ENCODE measurements at places on chromosomes 11 and 22. TPM values are rescaled to one million over a fixed set of nuclear protein-coding genes. Genes with fewer than 3 reads are reported as not detected.

- peak; percentile 96 for DNase-seq
Observed at GRCh38 chr11:86696004-86696403, 23.6 kb upstream of the ME3 start.

The CARD18 gene
- total RNA-seq = not detected

DNA sequence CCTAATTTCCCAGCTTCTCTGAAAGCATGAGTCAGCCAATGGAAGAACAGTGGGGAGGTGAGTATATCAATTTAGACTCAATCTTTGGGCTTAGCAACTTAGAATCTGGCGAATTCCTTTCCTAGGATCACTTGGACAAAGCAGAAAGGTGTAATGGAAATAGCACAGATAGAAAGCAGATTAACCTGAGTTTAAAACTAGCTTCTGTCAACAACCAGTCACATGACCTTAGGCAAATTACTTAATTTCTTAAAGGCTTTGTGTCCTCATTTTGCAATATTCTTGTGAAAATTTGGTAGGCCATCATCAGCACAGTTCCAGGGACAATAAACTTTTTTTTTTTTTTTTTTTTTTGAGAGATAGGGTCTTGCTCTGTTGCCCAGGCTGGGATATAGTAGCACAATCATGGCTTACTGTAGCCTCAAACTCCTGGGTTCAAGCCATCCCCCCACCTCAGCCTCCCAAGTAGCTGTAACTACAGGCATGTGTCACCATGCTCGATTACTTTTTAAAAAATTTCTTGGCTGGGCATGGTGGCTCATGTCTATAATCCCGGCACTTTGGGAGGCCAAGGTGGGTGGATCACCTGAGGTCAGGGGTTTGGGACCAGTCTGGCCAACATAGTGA lies 40.8 kb upstream of the PCF11 start:
- no peak for DNase-seq

The MFRP gene
- total RNA-seq = not detected

- DNase-seq = peak; percentile 53
Observed at GRCh38 chr11:119493712-119494111, 70.7 kb upstream of the THY1 start.

GRCh38 chr11:36333897-36334296 lies 37.8 kb downstream of the PRR5L start:
- DNase-seq = peak; percentile 39

The PKDREJ gene
- total RNA-seq = not detected

The GAL3ST3 gene
- not detected for total RNA-seq

DNA sequence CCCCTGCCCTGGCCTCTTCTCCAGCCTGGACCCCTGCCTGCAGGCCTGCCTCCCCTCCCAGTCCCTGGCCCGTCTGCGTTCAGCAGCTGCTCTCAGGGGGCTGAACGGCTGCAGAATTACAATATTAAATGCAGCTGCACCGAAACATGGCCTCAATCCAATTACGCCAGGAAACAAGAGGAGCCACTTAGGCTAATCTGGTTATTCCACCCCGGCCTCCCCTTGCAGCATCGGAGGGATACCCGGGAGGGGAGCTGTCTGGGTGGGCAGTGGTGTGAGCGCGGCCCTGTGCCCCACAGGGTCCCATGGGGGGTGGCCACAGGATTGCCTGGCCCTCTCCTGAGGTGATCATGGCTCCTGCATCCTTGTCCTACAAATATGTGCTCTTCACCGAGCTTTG lies 42.6 kb downstream of the FLRT1 start:
- DNase-seq = no peak

The C1QTNF5 gene
- not detected for total RNA-seq

The BLID gene
- total RNA-seq = 2.0 TPM

The VWCE gene
- total RNA-seq = 1.4 TPM

The NXPE1 gene
- total RNA-seq = not detected

DNA sequence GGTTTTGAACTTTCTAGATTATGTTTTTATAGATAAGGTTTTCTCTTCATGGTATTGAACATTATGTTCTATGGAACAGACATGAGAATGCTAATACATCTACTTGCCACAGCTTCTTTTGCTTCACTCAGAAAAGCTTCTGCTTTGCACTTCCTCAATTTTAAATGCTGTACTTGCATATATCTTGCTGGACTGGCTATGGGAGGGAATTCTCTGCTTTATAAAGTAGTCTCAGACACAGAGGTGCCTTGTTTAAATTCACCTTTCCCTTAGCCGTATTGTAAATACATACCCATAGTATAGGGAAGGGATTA lies 173.9 kb downstream of the DDX10 start:
- no peak for DNase-seq

GRCh38 chr22:40414311-40414710 lies 43.9 kb downstream of the SGSM3 start:
- no peak for DNase-seq

GRCh38 chr11:8649361-8649760 lies 33.1 kb downstream of the TRIM66 start:
- no peak for DNase-seq

The ROBO4 gene
- 0.20 TPM for total RNA-seq

DNA sequence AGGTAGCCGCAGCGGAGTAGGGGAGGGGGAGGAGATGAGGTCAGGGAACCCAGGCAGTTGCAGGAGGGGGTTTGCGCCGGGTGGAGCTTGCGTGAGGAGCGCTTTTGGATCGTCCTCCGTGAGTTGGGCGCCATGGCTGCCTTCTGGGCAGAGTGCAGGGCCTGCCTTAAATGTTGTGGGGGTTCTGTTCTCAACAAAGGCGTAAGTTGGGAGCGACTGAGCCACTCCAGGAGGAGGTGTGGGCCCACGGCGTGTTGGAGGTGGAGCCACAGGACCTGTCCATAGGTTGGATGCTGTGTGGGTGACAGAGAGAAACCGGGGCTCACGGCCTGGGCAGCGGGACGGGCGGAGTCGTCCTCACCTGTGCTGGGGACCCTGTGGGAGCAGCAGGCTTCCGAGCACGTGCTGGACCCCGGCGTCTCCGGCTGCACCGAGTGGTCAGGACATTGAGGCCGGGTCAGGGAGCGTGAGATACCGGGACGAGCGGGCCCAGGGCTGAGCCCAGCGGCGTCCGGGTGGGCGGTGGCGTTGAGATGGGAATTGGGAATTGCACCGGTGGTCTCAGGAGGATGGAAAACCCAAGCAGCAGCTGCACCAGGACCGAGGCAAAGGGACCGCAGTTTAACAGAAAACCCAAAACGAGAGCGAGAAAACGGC lies 977 bp upstream of the PGGHG start:
- no peak for DNase-seq

- DNase-seq = no peak
Observed at GRCh38 chr11:15011776-15012345, 39.7 kb upstream of the CALCA start.

DNA sequence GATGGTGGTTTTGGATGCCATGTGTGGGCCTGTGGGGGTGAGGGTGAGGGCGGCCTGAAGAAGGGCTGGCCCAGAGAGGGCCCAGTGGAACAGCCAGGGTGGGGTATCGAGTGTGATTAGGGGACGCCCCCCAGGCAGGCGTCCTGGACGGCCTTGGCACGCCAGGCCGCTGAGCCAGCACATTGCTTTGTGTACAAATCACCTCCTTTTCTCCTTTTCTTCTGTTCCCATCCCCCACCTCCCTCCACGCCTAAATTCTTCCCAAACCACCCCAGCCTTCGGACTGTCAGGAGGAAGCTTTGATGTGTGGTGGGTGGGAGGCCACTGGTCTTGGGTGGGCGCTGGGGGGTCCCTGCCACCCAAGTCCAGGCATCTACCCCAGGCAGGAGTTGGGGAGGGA lies 7.8 kb upstream of the CD248 start:
- no peak for DNase-seq

GRCh38 chr11:32421992-32422391 lies 13.3 kb downstream of the WT1 start:
- DNase-seq = no peak

DNA sequence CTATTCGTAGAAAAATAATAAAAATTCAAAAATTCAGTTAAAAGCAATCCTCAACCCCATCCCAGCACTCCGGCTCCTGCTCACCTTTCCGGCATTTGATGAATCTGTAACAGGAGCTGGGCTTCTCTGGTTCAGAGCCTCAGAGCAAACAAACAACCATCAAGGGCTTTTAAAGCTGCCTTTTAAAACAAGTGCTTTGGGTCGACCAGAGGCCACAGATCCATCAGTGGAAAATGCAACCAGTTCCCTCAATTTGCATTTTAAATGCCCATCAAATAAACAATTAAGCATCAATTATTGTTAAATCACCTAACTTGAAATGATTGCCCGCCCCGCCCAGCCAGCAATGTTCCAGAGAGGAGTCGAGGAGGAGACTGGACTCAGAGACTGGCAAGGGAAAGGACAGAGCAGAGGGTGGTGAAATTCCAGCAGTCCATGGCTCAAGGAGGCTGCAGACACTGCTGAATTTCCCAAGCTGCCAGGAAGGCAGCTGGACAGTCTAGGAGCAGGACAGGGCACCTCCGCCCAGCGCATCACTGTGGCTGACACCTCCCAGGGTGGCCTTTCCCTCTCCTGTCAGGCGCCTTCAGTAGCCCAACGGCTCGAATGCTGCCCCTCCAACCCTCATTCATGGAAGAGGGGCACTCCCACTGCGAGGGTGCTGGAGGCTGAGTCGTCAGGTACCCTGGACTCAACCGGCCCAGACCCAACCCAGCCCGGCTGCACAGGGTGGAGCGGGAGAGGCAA lies 7.5 kb downstream of the FXYD6 start:
- no peak for DNase-seq

DNA sequence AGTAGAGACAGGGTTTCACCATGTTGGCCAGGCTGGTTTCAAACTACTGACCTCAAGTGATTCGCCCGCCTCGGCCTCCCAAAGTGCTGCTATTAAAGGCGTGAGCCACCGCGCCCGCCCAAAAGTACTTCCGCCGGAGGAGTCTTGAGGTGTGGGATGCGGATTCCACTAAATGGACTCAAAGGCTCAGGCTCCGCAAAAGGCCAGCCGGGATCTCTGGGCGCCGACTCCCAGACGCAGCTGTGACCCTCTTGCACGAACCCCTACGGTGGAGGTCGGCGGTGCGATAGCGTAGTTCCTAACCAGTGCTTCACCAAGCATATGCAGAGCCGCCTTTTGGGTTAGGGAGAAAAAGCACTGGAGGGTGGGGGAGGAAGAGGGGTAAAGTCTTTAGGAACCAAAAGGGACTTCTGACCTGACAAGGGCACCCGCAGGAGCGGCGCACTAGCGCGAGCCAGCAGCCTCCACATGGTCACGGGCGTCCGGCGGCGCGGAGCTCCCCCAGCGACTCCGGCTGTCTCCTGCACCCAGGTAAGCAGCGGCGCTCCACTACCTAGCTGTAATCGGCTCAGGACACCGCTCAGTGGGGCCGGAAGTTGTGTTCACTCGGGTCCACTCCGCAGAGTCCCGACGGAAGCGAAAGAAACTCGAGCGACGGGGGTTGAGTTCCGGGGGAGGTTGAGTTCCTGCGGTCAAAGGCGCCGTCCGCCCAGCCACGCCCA lies at the start of gene MRPL16:
MRPL16 (minus strand) TSS at position 590 of the 722 bp plus-strand sequence; CDS start at position 470, 120 bp downstream.
- DNase-seq = peak; percentile 89
